ENCODE measurements at places on chromosomes 4 and X.

GRCh38 chr4:7736436-7737267 lies 203.0 kb downstream of the AFAP1 start:
- DNase-seq, result no peak

GRCh38 chr4:27789773-27790172 lies 929.1 kb downstream of the STIM2 start:
- no peak for DNase-seq

- no peak for DNase-seq
These were observed 79.2 kb upstream of the HS3ST1 start for GRCh38 chr4:11507920-11508319.

- DNase-seq, result no peak
These were observed 33.5 kb upstream of the PRRG1 start for GRCh38 chrX:37315511-37316248.

- DNase-seq, result no peak
These were observed 83.6 kb downstream of the RELL1 start for GRCh38 chr4:37602454-37603069.

- DNase-seq, result no peak
These were observed 10.7 kb upstream of the FBXL5 start for GRCh38 chr4:15665753-15666365.

DNA sequence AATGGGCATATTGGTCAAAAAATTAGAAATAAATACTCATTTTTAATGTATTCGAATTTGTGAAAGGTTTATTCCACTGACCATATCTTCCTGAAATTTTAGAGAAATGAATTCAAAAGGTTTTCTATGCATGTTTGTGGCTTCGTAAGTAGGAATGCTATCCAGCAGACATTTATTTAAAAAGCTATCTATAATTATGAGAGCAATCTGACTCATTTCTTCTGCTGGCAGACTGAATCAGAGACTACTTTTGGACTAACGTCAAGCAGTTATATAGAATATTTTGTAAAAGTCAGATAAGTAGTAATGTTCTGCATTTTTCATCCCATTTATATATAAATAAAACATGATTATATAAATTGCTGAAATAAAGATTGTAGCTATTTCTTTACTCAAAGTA lies 125.0 kb downstream of the SPCS3 start:
- no peak for DNase-seq
